ENCODE measurements at places on chromosomes 13 and 19. TPM values are rescaled to one million over a fixed set of nuclear protein-coding genes. Genes with fewer than 3 reads are reported as not detected.

DNA sequence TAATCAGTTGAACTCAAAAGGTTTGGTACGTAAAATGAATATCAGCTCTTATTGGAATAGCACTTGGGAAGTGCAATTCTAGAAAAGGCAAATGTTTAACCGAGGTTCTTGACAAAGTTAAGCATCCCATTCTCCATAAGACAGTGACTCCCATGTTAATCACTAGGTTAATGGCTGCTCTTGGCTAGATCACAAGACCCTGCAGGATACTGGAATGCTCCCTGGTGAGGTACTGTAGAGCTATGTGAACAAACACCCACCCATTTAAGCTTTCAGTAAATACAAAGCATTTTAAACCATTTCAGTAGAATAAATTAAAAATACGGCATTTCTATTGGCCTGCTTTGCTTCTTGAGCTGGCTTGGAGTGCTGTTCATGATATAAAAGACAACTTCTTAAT is 56.5 kb downstream of the TDRD3 start:
- peak; percentile 6 for DNase-seq

The PNPLA6 gene
- total RNA-seq: 51.1 TPM

DNA sequence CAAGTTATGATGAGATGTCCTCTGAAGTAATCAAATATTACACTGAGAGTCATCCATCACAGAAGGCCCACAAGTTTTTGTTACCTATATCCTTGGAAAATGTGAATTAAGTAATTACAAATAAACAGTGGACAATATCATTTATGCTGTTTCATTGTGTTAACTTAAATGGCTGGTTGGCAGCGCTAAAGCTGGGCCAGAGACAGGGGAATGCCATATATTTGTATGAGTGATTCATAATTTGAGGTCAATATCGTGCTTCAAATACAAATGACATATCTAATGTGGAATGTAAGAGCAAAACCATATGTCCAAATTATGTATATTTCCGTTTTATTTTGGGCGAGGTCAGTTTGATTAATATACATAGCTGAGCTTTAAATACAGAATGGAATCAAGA is 1556.2 kb downstream of the SLITRK5 start:
- DNase-seq: peak; percentile 6

GRCh38 chr13:59399513-59399912 is 764.2 kb downstream of the DIAPH3 start:
- DNase-seq: no peak

GRCh38 chr13:36298535-36299068 is 988 bp upstream of the CCDC169 start:
- no peak for DNase-seq

GRCh38 chr13:79389026-79389425 is 17.0 kb downstream of the RBM26 start:
- DNase-seq: no peak

GRCh38 chr19:21065336-21065735 is 16.7 kb upstream of the ZNF714 start:
- DNase-seq: no peak

DNA sequence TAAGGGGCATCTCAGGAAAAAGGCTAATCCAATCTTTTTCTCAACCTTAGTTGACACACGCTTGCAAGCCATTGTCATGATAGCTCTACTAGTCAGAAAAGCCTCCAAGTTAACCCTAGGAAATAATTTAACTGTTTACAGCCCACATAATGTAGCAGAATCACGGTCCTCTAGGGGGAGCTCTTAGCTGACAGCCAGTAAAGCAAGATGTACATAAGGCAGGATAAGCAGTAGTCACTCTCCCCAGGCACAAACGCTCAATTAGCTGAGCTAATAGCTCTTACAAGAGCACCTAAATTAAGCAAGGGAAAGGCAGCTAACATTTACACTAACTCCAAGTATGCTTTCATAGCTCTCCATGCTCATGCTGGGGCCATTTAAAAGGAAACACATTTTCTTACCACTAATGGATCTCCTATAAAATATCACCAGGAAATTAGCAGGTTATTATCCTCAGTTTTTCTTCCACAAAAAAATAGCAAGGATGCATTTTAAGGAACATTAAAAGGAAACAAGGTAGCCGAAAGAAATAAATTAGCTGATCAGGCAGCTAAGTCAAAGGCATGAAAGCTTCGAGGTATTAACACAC is 33.7 kb upstream of the ZSCAN5A start:
- DNase-seq: peak; percentile 11

DNA sequence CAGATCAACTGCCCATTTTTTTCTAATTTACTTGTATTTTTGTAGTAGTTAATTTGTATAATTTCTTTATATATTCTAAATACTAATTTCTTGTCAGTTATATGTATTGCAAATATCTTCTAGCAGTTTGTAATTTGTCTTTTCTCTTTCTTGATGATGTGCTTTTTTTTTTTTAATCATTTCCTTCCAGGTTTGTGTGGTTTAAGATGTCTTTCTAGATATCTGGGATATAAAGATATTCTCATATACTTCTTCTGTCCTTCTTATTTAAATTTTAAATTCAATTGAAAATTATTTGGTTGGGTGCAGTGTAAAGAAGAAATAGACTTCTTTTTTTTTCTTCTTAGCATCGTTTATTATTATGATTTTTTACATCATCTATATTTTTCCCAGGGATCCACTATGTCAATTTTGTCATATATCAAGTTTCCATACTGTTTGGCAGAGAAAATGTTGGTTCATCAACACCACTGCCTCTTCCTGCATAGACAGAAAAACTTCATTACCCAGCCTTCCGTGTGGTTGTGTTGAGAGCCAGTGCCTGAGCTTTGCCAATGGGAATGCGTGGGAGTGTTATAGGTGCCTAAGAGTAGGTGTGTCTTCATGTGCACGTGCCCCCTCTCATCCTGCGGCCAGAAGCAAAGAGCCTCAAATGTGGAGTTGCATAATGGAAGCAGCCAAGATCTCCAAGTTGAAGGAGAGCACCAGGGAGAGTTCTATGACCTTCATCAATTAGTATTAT is 15.8 kb downstream of the CPB2 start:
- peak; percentile 25 for DNase-seq

The UQCR11 gene
- total RNA-seq: 123 TPM

GRCh38 chr13:40406405-40407120 is 259.9 kb downstream of the FOXO1 start:
- peak; percentile 78 for DNase-seq

The CGB8 gene
- 11.3 TPM for total RNA-seq

GRCh38 chr13:99998261-99998660 is 16.7 kb downstream of the ZIC2 start:
- no peak for DNase-seq

DNA sequence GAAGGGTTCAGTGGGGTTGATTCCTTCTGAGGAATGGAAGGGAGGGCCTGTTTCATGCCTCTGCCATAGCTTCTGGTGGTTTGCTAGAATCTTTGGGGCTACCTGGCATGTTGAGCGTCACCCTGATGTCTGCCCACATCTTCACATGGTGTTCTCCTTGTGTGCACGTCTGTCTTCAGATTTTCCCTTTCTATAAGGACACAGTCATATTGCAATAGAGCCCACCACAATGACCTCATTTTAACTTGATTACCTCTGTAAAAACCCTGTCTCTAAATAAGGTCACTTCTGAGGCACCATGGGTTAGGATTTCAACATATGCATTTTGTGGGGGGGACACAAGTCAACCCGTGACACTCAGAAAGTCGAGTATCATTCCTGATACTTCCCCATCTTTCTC is 257.9 kb downstream of the COG6 start:
- DNase-seq: no peak

The KCNN1 gene
- not detected for total RNA-seq

- DNase-seq: no peak
Measured at GRCh38 chr13:71082631-71083030, 784.4 kb downstream of the DACH1 start.

DNA sequence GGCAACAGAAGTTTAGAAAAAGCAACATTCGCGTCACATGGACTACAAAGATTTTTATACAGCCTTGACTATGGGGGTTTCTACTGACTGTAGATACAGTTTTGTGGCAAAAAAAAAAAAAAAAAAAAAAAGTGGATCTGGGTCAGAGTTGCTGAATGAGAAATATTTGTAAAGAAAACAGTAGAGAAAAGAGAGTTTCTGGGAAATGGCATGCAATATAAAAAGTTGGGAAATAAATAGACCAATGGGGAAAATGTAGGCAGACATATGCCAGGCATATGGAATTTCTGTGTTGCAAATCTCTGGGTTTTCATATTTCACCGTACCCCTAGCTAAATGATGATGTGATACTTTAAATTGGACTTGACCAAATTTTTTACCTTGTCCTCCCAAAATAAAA is 315.3 kb downstream of the EFNB2 start:
- DNase-seq: no peak

- DNase-seq: no peak
Measured at GRCh38 chr13:60837806-60838205, 440.8 kb downstream of the TDRD3 start.
